Stimulated activated CD4-positive, alpha-beta T cell treated with anti-CD3 and anti-CD28 coated beads, Interleukin-4, amount 100 ng/mL, for 4 hours (primary cell): ENCODE measurements at places on chromosomes 1 and 21.

- peak; percentile 81 for DNase-seq
Measured at GRCh38 chr1:150149271-150150132, at the start of gene PLEKHO1. Gene PLEKHO1 (plus strand): TSS chr1:150149916. CDS start chr1:150150258, 342 bp downstream.

DNA sequence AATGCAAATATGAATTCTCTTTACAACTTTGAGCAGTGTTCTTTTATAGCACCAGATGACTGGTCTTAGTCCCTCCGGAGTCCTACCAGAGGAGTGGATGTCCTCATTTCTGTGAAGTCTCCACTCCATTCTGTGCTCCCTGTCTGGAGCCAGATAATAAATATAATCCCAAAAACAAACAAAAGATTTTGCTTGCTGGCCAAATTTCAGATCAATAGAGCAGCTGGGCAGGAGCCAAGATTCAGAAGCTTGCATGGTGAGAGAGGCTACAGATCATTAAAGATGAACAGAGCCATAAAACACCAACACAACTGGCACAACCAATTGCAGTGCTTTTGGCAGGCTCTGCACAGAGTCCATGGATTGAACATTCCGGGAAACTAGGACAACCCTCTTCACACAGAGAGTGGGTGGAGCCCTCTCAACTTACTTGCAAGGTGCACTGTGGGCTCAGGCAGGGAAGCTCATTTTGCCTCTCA, 231.5 kb upstream of the SNX7 start:
- DNase-seq, result no peak

DNA sequence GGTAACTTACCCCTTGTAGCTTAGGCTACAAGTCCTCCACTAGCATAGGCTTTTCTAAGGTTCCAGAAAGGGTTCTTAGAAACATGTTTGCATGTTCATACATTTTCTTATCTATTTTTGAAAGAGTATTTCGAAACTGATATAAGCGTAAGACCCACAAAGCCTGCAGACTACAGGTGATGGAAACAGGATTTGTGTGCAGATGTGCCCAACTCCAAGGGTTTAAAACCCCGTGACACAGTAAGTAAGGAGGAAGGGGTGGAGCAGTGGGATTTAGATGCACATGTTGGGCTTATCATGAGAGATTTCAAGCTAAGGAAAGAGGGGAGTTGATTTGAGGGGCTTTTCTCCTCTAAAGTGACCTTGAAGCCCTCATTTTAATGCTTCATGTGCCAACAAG, 164.7 kb downstream of the LTN1 start:
- no peak for DNase-seq

- DNase-seq, result no peak
Measured at GRCh38 chr1:207282058-207282457, 39.4 kb upstream of the CD55 start.

DNA sequence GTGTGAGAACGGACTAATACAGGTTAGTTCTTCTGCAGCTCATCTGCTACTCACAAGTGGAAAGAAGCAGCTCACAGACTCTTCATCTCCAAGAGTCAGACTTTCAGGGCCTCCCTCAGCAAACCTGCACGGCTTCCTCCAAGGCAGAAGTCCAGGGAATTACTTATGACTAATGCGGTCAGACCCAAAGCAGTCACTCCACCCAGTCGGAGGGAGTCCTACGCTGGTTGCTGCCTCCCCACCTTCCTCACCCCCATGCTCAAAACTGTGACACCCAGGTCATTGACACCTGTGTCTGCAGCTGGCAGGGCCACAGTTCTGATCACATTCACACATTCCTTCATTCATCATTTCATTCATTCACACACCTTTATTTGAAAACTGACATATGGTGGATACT, 38.4 kb upstream of the PRDM2 start:
- DNase-seq, result no peak

DNA sequence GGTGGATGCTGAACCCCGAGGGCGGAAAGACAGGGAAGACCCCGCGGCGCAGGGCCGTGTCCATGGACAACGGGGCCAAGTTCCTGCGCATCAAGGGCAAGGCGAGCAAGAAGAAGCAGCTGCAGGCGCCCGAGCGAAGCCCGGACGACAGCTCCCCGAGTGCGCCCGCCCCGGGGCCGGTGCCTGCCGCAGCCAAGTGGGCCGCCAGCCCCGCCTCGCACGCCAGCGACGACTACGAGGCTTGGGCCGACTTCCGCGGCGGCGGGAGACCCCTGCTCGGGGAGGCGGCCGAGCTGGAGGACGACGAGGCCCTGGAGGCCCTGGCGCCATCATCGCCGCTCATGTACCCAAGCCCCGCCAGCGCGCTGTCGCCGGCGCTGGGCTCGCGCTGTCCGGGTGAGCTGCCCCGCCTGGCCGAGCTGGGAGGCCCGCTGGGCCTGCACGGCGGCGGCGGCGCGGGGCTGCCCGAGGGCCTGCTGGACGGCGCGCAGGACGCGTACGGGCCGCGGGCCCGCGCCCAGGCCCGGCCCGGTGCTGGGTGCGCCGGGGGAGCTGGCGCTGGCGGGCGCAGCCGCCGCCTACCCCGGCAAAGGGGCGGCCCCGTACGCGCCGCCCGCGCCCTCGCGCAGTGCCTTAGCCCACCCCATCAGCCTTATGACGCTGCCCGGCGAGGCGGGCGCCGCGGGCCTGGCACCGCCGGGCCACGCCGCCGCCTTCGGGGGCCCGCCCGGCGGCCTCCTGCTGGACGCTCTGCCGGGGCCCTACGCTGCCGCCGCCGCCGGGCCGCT, 20.7 kb downstream of the FOXO6 start:
- DNase-seq, result peak; percentile 49

- no peak for DNase-seq
Measured at GRCh38 chr1:4115191-4115900, 215.3 kb upstream of the C1orf174 start.

DNA sequence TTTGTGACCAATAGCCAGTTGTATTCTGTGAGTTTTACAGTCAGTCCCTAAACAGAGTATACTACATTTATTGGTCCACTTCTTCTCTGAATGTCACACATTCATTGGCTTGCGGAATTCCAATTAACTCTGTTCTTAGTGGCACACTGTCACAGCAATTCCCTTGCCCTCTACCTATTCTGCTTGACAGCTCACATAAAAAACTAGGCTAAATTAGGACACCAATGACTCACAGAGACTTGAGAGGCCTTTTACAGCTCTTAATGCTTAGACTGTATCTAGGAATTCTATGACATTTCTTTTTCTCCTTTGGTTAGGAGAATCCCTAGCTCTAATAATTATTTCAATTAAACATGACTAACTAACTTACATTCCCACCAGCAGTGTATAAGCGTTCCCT, 104.1 kb downstream of the NEGR1 start:
- DNase-seq, result no peak

DNA sequence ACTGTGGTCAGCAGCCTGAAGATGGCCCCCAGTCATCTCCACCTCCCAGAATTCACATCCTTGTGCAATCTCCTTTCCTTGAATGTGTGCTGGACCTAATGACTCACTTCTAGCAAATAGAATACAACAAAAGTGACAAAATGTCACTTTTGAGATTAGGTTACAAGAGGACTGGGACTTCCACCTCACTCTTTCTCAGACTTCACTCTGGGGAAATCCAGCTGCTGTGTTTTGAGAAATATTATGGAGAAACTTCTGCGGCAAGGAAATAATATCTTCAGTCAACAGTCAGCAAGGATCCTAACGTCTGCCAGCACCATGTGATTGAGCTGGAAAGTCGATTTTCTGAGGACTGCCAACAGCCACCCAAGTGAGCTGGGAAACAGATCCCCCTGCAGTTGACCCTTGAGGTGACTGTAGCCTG, 70.5 kb upstream of the GADD45A start:
- no peak for DNase-seq

DNA sequence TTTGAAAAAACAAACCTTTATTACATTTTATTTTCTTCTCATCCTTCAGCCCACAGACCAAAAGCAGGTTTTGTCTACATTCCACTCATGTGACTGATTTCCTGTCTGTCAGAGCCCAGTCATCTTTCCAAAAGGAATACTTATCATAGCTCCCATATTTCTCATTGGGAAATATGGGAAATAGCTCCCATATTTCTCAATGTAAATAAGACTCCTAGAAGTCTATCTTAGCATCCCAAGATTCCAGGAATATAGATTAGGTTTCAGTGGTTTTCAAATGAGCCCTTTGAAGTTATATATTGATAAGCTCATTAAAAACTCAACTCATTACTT, 19.1 kb upstream of the NRDC start:
- DNase-seq, result no peak

GRCh38 chr1:44345187-44345775, 9.8 kb downstream of the ERI3 start:
- no peak for DNase-seq

- DNase-seq, result no peak
Measured at GRCh38 chr1:212970085-212970484, 19.7 kb downstream of the VASH2 start.

DNA sequence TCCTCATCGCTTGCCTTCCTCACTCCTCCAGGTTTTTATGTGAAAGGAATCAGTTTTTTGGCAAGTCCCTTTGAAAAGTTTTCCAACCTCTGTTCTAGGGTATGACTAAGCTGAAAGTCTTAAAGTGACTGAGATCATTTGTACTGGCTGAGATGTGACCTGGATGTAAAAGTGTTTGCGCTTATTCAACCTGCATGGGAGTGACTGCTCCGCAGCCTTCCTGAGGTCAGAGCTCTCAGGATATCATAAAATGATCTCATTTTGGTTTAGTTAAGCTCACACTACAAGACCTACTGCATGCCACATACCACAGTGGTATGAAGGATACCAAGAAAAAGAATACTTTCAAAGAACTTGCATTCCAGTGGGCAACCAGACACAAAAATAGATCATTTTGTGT, 29.8 kb upstream of the TADA1 start:
- no peak for DNase-seq

GRCh38 chr1:103230061-103230460, 121.7 kb upstream of the COL11A1 start:
- DNase-seq, result no peak

DNA sequence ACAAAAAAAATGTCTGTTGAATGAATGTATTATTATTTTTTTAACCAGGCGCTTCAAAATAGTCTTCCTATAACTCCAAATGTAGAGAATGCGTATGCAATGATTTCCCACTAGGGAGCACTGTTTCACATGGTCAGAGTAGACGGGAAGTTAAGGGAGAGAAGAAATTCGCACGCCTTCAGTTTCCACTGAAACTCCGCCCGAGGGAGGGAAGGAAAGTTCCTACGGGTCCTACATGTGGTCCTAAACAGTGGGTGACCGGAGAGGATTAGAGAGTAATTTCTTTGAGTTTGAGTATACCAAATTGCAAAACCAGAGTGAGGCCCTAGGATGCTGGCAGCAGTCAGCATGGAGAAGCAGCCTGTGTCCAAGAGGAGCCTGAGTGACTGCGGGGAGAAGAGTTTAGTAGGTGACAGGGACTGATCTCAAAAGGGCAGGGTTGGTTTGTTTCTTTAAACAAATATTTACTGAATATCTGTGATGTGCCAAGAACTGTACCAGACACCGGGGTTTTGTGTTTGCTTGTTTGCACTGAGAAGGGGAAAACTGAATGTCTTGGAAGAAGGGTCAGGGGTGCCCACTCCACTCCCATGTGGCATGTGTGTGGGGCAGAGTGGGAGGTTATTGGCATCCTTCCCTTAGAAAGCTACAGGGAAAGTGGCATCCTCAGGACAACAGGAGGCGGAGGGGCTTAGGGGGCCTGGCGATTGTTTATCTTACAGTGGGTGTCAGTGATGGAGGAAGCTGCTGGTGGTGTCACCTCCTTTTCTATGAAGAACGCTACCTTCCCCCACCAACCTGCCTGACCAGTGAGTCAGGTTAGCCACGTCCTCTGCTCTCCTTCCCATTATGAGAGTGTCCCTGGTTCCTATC, 22.8 kb downstream of the RNU5D-1 start:
- peak; percentile 39 for DNase-seq

DNA sequence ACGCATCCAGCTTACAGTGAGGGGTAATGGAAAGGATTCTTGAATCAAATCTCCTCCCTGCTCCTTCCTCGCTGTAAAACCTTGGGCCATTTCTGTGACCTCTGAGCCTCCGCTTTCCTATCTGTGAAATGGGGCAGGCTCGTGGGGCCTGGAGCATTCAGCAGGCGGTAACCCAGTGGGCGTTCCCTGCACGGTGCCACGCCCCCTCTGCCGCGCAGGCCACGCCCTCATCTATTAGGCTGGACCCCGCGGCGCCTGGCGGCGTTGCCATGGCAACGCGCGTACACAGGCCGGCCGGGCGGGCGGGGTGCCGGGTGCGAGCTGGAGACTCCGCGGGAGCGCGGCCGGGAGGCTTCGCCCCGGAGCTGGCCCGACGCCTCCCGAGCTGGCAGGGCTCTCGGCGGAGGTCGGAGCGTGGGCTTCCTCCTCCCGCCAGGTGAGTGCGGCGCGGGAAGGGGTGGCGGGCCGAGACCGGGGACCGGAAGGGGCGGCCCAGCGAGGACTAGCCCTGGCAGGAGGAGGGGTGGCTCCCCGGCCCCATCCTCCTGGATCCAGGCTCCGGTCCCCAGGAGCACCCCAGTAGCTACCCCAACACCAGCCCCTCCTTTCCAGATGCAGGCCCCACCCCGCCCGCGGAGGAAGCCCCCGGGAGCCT, at the start of gene FHAD1:
Gene FHAD1, plus strand, starts transcription at position 264 of the 655 bp plus-strand sequence. CDS start 4,562 bp downstream, outside the sequence.
- peak; percentile 53 for DNase-seq
